Stimulated activated CD4-positive, alpha-beta T cell treated with anti-CD3 and anti-CD28 coated beads, TNF-alpha, amount 100 ng/mL, for 1 hour (primary cell): ENCODE measurements at places on chromosomes 1 and 21.

DNA sequence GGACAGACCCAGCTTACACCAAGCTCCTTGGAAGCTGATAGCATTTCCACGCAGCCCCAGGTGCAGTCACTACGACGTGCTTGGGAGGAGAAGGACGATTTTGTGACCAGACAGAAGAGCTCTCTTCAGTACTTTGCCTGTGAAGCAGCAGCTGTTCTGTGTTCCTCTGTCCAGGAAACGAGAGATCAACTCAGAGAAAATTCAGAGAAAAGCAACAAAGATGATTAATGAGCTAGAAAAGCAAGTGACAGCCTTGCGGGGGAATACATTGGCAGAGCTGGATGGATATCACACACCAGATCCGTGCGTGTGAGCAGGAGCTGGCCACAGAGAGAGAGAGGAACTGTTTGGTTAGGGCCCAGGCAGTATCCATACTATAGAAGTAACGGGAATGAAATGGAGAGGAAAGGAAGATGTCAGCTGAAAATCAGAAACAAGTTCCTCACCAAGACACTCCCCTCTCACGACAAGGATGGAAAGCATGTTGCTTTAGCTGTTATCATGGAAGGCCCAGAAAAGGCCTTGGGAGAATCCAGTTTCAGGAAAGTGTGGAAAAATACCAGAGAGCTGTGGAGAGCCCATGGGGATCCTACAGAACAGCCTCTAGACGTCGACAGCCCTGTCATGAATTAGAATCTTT is 106.2 kb downstream of the TOMM20 start:
- no peak for DNase-seq

DNA sequence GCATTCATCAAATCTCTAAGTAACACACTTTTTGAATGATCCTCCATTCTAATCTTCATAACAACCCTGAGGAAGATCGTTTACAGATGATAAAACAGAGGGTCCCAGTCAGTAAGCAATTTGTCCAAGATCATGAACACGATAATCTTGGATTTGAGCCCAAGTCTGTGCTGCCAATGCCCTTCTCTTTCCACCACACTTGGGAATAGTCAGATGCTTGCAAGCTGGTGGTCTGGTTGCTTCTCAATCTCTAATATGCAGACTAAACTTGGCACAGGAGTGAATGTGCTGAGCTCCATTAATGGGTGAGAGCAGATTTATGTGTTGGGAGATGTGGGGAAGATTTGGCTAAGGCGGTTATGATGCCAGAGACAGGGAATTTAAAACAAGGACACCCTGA is 430.6 kb upstream of the DAB1 start:
- DNase-seq: no peak

DNA sequence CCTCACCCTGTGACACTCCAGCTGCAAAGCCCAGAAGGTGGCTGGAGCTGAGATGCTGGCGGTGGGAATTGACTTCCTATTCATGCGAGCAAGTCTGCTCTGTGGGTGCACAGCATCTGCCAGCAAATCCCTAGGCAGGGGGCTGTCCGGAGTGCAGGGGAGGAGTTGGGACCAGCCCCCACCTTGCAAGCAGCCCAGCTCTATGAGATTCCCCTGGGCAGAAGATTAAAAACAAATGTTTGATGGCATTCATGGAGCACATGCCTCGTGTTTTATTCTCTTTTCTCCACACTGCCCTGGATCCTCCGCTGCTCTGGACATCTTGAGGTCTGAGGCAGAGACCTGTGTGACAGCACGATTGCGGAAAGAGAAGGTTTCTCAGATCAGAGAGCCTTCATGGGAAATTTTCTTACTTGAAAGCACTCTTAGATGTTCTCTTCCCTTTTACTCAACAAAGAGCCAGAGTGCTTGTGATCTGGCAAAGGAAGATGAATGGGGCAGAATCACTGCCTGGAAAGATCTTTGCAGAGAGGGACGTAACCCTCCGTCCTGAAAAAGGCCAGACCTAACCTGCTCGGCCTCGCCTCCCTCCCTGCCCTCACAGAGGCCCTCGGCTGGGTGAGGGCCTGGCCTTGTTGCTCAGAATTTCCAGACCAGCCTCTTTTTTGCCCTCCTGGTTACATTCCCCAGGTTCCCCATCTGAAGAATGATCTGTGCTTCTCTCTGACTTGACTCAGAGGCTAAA is 597.1 kb downstream of the KIF26B start:
- no peak for DNase-seq

DNA sequence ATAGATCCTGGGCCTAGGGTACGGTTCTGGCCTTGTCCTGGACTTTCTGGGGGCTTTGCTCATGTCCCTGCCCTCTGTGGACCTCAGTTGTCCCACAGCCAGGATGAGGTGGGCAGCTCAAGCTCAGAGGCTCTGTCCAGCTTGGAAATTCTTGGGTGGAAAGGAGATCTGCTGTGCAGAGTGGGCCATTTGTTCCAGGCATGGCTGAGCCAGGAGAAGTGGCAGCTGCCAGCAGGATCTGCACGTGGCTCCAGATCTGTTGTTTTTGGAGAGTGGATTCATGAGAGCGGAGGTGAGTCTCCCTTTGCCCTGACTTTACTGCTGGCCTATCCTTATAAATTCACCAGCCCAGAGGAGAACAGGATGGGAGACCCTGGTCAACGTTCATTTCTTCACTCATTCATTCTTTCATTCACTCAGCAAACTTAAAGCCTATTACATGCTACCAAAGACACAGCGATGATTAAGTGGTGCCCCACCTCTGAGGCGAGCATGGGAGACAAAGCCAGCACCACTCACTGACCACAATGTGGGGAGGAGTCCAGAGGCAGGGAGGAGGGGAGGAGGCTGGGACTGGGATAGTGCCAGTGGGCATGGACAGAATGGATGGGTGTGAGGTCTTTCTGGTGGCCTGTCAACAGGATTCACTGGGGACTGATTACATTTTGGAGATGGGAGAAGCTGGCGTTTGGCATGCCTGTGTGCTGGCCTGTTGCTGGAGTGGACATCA is 205.1 kb downstream of the TRABD2B start:
- DNase-seq: no peak

- no peak for DNase-seq
Measured at GRCh38 chr1:19137158-19137557, 72.9 kb downstream of the UBR4 start.

- DNase-seq: no peak
Measured at GRCh38 chr1:185720633-185721272, 13.4 kb upstream of the HMCN1 start.

- DNase-seq: no peak
Measured at GRCh38 chr1:110846861-110847260, 26.1 kb upstream of the CD53 start.

DNA sequence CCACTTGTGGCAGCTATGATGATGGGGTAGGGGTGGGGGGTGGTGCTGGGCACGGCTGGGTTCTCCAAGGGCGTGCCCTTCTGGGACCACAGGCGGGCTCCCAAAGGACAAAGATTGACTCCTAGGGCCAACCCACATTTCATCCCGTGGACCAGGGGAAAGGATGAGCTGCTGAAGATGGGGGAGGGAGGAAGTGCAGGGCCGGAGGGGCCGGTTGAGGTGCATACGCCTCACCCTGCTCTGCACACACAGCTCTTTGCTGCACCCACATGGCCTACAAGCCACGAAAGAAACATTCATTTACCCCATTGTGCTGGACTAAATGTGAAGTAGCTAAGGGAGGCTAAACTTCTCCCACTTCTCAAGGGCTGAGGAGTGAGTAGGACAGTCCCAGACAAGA is 34.2 kb upstream of the GNPAT start:
- no peak for DNase-seq

DNA sequence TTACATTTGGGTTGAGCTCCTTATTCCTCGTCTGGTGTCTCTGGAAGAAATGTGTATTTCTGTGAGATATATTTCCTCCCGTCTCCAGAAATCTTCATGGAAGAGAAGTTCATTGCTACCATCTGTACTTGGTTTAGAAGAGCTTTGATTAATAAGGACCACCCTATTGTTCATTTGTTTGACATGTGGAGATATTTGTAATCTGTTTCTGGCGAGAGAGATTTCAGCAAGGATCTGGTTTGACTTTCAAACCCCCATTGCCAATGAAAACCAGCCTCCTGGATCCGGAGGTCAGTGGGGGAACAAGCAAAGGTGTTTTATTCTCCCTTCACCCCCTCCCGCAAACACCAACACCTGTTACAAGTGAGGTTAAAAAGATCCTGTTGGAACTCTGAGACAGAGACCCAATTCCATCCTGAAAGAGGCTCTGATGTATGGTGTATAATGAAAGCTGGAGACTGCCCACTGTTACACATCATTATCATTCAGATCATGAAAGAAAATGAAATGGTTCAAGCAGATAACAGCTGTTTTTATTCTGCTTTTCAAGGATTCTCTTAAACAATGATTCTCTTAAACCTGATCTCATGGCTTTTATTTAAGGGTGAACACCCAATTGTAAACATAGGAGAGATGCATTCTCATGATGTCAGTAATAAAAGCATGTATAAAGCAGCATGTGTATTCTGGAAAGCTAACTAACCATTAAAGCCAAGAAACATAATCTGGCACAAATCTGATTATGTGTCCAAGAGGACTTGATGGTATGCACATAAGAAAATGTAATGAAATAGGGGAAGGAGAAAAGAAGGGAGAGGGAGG is 393.5 kb upstream of the ADGRL2 start:
- no peak for DNase-seq
